ENCODE measurements at places on chromosomes 6 and 20. TPM values are rescaled to one million over a fixed set of nuclear protein-coding genes. Genes with fewer than 3 reads are reported as not detected.
A peak's percentile ranks its signal among the peaks of the same experiment; 100 is the strongest.

The SLC22A2 gene
- polyA plus RNA-seq, result not detected

The RIPPLY2 gene
- polyA plus RNA-seq, result not detected

The MYLK4 gene
- polyA plus RNA-seq, result 0.07 TPM

The GDAP1L1 gene
- polyA plus RNA-seq, result not detected

The C4A gene
- 3.8 TPM for polyA plus RNA-seq

The SRMS gene
- not detected for polyA plus RNA-seq

- no peaks in the 10 kb centered on the region for H3K36me3 ChIP-seq
- H3K4me3 ChIP-seq, result no peak overlapping the region
- H3K27ac ChIP-seq, result no peak overlapping the region
- DNase-seq, result no peak
- H3K4me1 ChIP-seq, result no peaks in the 10 kb centered on the region
- no peaks in the 10 kb centered on the region for H3K27me3 ChIP-seq
Observed at GRCh38 chr6:66499851-66500250, 792.8 kb upstream of the EYS start.

DNA sequence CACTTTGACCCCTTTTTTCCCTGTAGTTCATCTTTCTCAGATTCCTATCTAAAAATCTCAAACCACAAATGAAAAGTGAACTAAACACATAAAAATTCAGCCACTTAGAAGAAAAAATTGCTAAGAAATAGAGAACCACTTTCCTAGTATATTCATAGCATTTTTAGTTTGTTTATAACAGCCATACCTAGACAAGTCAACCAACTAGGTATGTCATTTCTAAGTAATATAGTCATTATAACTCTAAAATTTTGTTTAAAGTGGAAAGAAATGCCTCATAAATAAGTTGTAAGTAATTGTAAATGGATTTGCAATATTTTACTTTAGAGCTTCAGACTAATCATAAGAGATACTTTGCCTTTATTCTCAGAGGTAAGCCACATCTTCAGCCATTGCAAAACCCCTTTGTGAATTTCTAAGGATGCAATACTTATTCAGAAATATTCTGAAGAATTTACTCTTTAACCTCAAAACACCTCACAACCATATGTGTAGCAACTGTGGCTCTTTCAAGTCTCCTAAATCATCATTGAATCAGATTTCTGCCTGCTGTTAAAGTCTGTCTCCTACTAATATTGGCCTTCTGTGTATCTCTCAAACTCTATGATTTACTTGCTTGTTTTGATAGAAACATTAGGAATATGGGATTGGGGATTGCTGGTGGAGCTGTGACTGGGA, 6.9 kb upstream of the SUMO4 start:
- peaks cover 9% of the 10 kb centered on the region for H3K36me3 ChIP-seq
- no peaks in the 10 kb centered on the region for H3K27me3 ChIP-seq
- no peak overlapping the region for H3K4me3 ChIP-seq
- H3K27ac ChIP-seq, result no peak overlapping the region

DNA sequence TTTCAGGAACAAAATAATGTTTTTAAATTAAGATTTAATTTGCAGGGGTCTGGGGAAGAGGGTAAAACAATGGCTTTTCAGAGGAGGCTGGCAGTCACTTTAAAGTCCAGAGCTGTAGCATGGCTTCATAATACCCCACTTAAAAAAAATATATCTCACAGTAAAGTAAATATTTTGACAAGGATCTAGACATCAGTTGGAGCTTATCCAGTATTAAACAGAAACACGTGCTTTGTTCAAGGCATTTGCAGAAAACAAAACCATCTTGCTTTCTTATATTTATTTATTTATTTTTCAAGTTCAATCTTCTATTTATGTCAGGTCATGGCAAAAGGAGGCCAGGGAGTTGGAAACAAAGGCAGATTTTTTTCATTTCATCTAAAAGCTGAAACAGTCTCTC, 53.3 kb upstream of the PRL start:
- H3K27me3 ChIP-seq, result no peaks in the 10 kb centered on the region
- H3K4me3 ChIP-seq, result no peak overlapping the region
- no peaks in the 10 kb centered on the region for H3K36me3 ChIP-seq
- peak; percentile 32 for DNase-seq
- no peak overlapping the region for H3K27ac ChIP-seq

DNA sequence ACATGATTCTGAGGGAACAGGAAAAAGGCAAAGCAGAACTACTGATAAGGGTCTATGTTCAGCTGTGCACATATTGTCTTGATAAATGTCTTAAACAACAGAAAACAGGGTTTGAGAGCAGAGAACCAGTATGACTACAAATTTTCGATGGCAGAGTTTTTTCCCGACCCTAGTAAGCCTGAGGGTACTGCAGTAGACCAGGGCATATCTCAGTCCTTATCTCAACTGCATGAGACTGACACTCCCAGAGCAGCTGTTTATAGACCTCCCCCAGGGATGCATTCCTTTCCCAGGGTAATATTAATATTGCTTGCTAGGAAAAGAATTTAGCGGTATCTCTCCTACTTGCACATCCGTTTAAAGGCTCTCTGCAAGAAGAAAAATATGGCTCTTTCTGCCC, 1176.8 kb upstream of the ADGRB3 start:
- H3K27me3 ChIP-seq, result no peaks in the 10 kb centered on the region
- no peak for DNase-seq
- H3K36me3 ChIP-seq, result no peaks in the 10 kb centered on the region
- H3K4me3 ChIP-seq, result no peak overlapping the region
- H3K27ac ChIP-seq, result no peak overlapping the region
- H3K4me1 ChIP-seq, result no peaks in the 10 kb centered on the region

GRCh38 chr6:3330199-3330598, 71.5 kb downstream of the PSMG4 start:
- H3K27ac ChIP-seq, result no peak overlapping the region
- H3K27me3 ChIP-seq, result peaks cover 20% of the 10 kb centered on the region
- no peak overlapping the region for H3K4me3 ChIP-seq
- no peak for DNase-seq
- no peaks in the 10 kb centered on the region for H3K4me1 ChIP-seq

DNA sequence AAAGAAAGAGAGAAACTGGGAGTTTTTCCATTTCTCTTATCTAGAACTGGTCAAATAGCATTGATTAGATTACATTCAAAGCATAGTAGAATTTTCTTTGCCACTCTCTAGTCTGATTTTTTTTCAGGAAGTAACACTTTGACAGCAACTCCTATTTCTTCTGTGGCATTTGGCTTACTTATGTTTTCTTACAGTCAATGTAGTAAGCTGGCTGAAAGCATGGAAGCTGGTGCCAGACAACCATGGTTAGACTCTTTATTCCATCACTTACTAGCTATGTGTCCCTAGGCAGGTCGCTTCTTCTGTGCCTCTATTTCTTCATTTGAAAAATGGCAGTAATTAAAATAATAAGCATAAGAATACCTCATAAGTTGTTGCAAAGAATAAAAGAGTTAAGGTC, 54.2 kb upstream of the OPRM1 start:
- no peak overlapping the region for H3K4me3 ChIP-seq
- no peaks in the 10 kb centered on the region for H3K36me3 ChIP-seq
- no peak for DNase-seq
- H3K4me1 ChIP-seq, result no peaks in the 10 kb centered on the region

- no peak overlapping the region for H3K27ac ChIP-seq
- no peak overlapping the region for H3K4me3 ChIP-seq
- H3K27me3 ChIP-seq, result no peaks in the 10 kb centered on the region
- no peak for DNase-seq
Observed at GRCh38 chr20:59144179-59144830, 19.3 kb upstream of the ZNF831 start.

DNA sequence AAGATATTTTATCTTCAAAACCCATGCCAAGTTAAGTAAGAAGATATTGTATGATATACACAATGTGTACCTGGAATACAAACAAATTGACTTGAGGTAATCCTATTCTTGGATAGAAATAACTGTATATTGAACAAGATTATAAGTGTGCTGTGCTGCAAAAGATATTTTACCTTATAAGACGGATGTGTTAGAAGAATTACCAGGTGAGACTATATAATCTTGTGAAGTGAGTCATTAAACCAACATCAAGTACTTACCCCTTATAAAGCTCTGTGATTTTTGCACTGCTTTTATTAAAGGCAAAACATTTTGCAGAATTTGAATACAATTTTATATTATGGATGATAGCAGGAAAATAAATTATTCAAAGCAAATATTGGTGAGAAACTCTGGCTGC, 570.0 kb downstream of the MMUT start:
- H3K27me3 ChIP-seq, result no peaks in the 10 kb centered on the region
- H3K4me1 ChIP-seq, result no peaks in the 10 kb centered on the region
- no peak for DNase-seq
- H3K36me3 ChIP-seq, result no peaks in the 10 kb centered on the region
- H3K4me3 ChIP-seq, result no peak overlapping the region

GRCh38 chr20:32195581-32195980, 12.0 kb downstream of the PLAGL2 start:
- no peak overlapping the region for H3K27ac ChIP-seq
- H3K27me3 ChIP-seq, result no peaks in the 10 kb centered on the region
- DNase-seq, result no peak
- no peak overlapping the region for H3K4me3 ChIP-seq
- peaks cover under 1% of the 10 kb centered on the region for H3K4me1 ChIP-seq

- H3K4me1 ChIP-seq, result no peaks in the 10 kb centered on the region
- H3K4me3 ChIP-seq, result no peak overlapping the region
- H3K27me3 ChIP-seq, result peaks cover 43% of the 10 kb centered on the region
- DNase-seq, result no peak
Observed at GRCh38 chr6:34120953-34121675, 24.8 kb downstream of the GRM4 start.

DNA sequence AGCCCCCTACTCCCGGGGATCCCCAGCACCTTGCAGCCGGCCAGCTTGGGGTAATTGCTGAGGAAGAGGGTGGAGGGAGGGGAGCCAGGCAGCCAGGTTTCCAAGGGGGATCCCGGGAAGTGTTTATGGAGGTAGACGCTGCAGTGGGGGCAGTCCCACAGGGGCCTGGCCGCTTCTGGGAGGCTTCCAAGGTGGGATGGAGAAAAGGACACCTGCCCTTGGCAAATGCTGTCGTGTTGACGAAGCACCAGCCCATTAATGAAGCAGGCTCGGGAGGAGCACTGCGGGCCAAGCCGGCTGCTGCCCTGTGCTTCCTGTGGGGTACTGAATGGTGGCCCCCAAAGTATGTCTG, 82.4 kb downstream of the TMEM242 start:
- peaks cover 4% of the 10 kb centered on the region for H3K4me1 ChIP-seq
- H3K36me3 ChIP-seq, result no peaks in the 10 kb centered on the region
- H3K27me3 ChIP-seq, result peaks cover 25% of the 10 kb centered on the region
- no peak overlapping the region for H3K27ac ChIP-seq
- no peak for DNase-seq
- H3K4me3 ChIP-seq, result no peak overlapping the region

- no peak overlapping the region for H3K27ac ChIP-seq
- no peaks in the 10 kb centered on the region for H3K4me1 ChIP-seq
- no peak overlapping the region for H3K4me3 ChIP-seq
- DNase-seq, result no peak
Observed at GRCh38 chr6:22801831-22802230, 232.5 kb downstream of the HDGFL1 start.

- no peaks in the 10 kb centered on the region for H3K4me1 ChIP-seq
- H3K27ac ChIP-seq, result no peak overlapping the region
- no peak for DNase-seq
- no peaks in the 10 kb centered on the region for H3K36me3 ChIP-seq
- H3K4me3 ChIP-seq, result no peak overlapping the region
- H3K27me3 ChIP-seq, result no peaks in the 10 kb centered on the region
Observed at GRCh38 chr6:62393608-62394007, 107.6 kb upstream of the KHDRBS2 start.

DNA sequence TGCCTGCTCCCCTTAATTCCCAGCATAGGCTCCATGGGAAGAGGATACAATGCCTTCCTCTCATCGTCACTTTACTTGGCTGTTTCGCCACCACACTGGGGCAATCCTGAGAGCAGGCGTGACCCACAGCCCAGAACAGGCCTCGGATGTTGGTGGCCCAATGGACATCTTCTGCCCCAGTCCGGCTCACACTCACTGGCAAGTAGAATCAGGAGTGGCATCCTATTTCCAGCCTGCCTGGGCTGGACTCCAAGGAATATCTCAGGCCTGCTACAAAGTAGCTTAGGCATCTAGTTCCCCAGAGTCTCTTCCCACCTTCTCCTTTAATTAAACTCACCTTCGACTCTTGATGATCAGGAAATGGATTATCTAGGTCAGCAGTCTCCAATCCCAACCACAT, 110.5 kb downstream of the LRFN2 start:
- no peaks in the 10 kb centered on the region for H3K36me3 ChIP-seq
- H3K4me3 ChIP-seq, result no peak overlapping the region
- no peaks in the 10 kb centered on the region for H3K4me1 ChIP-seq
- no peak for DNase-seq
- H3K27me3 ChIP-seq, result no peaks in the 10 kb centered on the region

DNA sequence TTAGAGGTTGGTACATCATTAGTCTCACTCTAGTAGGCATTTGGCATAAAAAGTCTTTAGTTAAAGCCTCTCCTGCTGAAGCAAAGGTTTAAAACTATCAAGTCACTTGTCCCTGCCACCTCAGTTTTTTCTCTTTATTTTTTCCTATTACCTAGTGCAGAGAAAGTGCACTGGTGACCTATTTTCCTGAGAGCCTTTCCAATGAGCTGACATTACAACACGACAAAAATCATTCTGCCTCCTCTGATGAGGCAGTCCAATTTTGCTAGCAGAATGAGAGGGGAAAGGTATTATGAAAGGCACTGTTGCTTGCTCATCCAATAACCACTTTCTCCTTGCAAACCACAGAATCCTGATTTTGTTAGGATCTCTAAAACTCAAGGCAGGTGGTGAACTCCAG, 73.3 kb upstream of the SGK1 start:
- no peaks in the 10 kb centered on the region for H3K4me1 ChIP-seq
- no peak overlapping the region for H3K4me3 ChIP-seq
- no peak for DNase-seq
- H3K36me3 ChIP-seq, result no peaks in the 10 kb centered on the region

DNA sequence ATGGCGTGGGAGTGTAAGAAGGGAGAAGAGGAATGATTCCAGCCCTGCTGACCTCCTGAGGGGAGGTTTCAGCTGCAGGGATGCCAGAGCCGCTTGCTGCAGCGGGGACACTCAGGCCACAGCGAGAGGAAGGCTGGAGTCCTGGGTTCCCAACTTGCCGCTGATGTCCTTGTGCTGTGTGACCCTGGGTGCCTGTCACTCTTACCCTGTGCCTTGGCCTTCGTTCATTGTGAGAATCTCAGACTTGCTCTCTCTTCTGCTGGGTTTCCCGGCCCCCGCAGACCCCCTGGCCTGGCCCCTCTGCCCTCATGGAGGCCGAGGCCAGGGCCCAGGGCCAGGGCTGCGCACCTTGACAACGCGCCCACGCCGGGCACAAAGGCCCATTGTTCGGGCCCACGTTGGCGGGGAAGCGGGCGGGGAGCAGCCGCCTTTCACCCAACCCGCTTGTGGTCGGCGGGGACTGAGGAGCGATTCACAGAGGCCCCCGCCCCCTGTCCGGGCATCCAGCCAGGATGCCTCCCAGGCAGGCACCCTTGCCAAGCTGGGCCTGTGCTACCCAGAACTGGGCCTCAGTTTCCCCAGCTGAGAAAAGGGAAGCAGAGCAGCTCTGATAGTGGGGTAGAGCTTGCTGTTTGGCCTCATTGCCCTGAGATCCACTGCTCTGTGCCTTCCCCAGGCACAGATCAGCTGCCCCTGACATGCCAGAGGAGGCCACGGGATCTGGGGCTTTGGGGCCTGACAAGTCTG, 52.4 kb downstream of the CEBPB start:
- H3K4me3 ChIP-seq, result no peak overlapping the region
- H3K27ac ChIP-seq, result no peak overlapping the region
- no peak for DNase-seq
- H3K36me3 ChIP-seq, result no peaks in the 10 kb centered on the region
- no peaks in the 10 kb centered on the region for H3K27me3 ChIP-seq
